ENCODE measurements at places on chromosomes 4 and X. TPM values are rescaled to one million over a fixed set of nuclear protein-coding genes. Genes with fewer than 3 reads are reported as not detected.

Gene CHIC1
- total RNA-seq: 15.2 TPM

Gene HDX
- total RNA-seq: 1.9 TPM

Gene PAK3
- 1.4 TPM for total RNA-seq

Gene NKX3-2
- total RNA-seq: 0.60 TPM

Gene CLNK
- not detected for total RNA-seq

Gene DCHS2
- total RNA-seq: 0.09 TPM

Gene NDNF
- 0.09 TPM for total RNA-seq

Gene TMPRSS11B
- not detected for total RNA-seq

Gene PAPSS1
- total RNA-seq: 71.7 TPM

Gene ING2
- total RNA-seq: 11.6 TPM

Gene TNIP2
- 49.6 TPM for total RNA-seq

Gene HSD17B13
- under 0.01 TPM for total RNA-seq

Gene TLR8
- total RNA-seq: not detected

Gene RBMXL3
- not detected for total RNA-seq

Gene TMPRSS11A
- not detected for total RNA-seq

Gene TSPAN6
- 31.8 TPM for total RNA-seq

Gene FGA
- total RNA-seq: not detected

Gene ANKRD50
- 27.7 TPM for total RNA-seq

Gene HELT
- not detected for total RNA-seq

Gene AFAP1
- 20.8 TPM for total RNA-seq

Gene ZNF732
- total RNA-seq: 0.09 TPM

Gene HPGD
- 0.34 TPM for total RNA-seq

Gene GPRIN3
- total RNA-seq: not detected

Gene PF4V1
- 1.9 TPM for total RNA-seq

Gene HAND2
- total RNA-seq: 8.4 TPM

Gene CSN1S1
- not detected for total RNA-seq

Gene N4BP2
- total RNA-seq: 4.6 TPM

Gene SPATA4
- not detected for total RNA-seq

Gene TLR1
- 1.7 TPM for total RNA-seq

Gene SUV39H1
- total RNA-seq: 1.7 TPM

Gene XPNPEP2
- 4.8 TPM for total RNA-seq

Gene ANOS1
- total RNA-seq: not detected

Gene ZFX
- total RNA-seq: 28.4 TPM

Gene TBC1D8B
- 13.2 TPM for total RNA-seq

Gene CRMP1
- total RNA-seq: under 0.01 TPM

Gene MAGEB1
- total RNA-seq: not detected

Gene HTT
- total RNA-seq: 29.8 TPM

Gene PPP1R2C
- not detected for total RNA-seq

Data from bronchial smooth muscle cell (primary cell).